ENCODE measurements at places on chromosomes 1 and 21. TPM values are rescaled to one million over a fixed set of nuclear protein-coding genes. Genes with fewer than 3 reads are reported as not detected.

GRCh38 chr21:25934771-25935224, 200.0 kb downstream of the GABPA start:
- no peaks in the 10 kb centered on the region for H3K27me3 ChIP-seq
- DNase-seq: no peak
- peak overlapping the region; percentile 45 for H3K27ac ChIP-seq
- no peaks in the 10 kb centered on the region for H3K36me3 ChIP-seq
- H3K4me3 ChIP-seq: no peak overlapping the region
- H3K4me1 ChIP-seq: peaks cover 15% of the 10 kb centered on the region

- H3K27me3 ChIP-seq: peaks cover 43% of the 10 kb centered on the region
- H3K36me3 ChIP-seq: no peaks in the 10 kb centered on the region
- H3K4me3 ChIP-seq: peak within 1 kb of the TSS; percentile 87
- peak; percentile 97 for DNase-seq
- no peak within 1 kb of the TSS for H3K27ac ChIP-seq
Measured at GRCh38 chr1:9823943-9824701, at the start of gene CLSTN1. Gene CLSTN1 (minus strand): TSS chr1:9823965. CDS start chr1:9823733, 232 bp downstream.

DNA sequence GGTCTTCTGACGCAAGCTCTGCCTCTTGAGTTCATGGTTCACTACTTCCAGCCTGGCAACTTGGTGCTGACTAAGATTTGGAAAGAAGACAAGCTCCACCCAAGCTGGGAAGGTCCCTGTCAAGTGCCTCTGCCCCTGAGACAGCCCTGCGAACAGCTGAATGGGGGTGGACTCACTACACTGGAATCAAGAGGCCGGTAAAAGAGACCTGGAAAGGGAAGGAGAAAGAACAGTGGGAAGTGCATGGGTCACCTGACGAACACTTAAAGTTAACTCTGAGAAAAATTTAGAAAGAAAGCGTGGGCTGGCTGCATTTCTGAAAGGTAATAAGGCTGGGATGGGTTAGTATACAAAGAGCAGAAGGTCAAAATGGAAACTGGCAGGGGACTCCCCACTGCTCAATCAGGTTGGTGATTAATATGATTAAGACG, 26.1 kb upstream of the ZNF496 start:
- H3K36me3 ChIP-seq: no peaks in the 10 kb centered on the region
- no peaks in the 10 kb centered on the region for H3K27me3 ChIP-seq
- peaks cover 18% of the 10 kb centered on the region for H3K4me1 ChIP-seq
- H3K27ac ChIP-seq: no peak overlapping the region

- no peaks in the 10 kb centered on the region for H3K27me3 ChIP-seq
- no peaks in the 10 kb centered on the region for H3K4me1 ChIP-seq
- DNase-seq: no peak
- no peaks in the 10 kb centered on the region for H3K36me3 ChIP-seq
- H3K4me3 ChIP-seq: no peak overlapping the region
- no peak overlapping the region for H3K27ac ChIP-seq
Measured at GRCh38 chr21:45613881-45614280, 29.6 kb upstream of the PCBP3 start.

DNA sequence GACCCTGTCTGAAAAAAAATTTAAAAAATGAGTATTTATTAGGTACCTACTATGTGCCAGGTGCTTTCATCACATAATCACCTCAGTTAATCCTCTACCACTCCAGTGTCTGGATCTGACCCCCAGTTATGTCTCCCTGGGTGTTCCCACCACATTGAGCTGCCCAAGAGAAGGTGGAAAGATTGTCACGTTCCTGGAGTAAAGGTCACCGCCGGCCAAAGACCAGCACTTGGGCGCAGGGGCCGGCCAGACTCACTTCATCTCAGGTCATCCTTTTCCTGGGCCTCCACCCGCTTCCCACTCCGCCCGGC, 714 bp downstream of the PYCR2 start:
- H3K4me3 ChIP-seq: peak overlapping the region; percentile 93
- peaks cover 24% of the 10 kb centered on the region for H3K4me1 ChIP-seq
- H3K27me3 ChIP-seq: no peaks in the 10 kb centered on the region
- peaks cover 34% of the 10 kb centered on the region for H3K36me3 ChIP-seq
- no peak for DNase-seq
- peak overlapping the region; percentile 98 for H3K27ac ChIP-seq

DNA sequence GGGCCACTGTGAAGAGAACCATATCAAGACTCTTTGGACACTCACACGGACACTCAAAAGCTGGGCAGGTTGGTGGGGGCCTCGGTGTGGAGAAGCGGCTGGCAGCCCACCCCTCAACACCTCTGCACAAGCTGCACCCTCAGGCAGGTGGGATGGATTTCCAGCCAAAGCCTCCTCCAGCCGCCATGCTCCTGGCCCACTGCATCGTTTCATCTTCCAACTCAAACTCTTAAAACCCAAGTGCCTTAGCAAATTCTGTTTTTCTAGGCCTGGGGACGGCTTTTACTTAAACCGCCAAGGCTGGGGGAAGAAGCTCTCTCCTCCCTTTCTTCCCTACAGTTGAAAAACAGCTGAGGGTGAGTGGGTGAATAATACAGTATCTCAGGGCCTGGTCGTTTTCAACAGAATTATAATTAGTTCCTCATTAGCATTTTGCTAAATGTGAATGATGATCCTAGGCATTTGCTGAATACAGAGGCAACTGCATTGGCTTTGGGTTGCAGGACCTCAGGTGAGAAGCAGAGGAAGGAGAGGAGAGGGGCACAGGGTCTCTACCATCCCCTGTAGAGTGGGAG, 36.3 kb upstream of the TDRD10 start:
- H3K4me3 ChIP-seq: no peak overlapping the region
- H3K27ac ChIP-seq: no peak overlapping the region
- no peaks in the 10 kb centered on the region for H3K4me1 ChIP-seq
- H3K36me3 ChIP-seq: no peaks in the 10 kb centered on the region
- DNase-seq: no peak

DNA sequence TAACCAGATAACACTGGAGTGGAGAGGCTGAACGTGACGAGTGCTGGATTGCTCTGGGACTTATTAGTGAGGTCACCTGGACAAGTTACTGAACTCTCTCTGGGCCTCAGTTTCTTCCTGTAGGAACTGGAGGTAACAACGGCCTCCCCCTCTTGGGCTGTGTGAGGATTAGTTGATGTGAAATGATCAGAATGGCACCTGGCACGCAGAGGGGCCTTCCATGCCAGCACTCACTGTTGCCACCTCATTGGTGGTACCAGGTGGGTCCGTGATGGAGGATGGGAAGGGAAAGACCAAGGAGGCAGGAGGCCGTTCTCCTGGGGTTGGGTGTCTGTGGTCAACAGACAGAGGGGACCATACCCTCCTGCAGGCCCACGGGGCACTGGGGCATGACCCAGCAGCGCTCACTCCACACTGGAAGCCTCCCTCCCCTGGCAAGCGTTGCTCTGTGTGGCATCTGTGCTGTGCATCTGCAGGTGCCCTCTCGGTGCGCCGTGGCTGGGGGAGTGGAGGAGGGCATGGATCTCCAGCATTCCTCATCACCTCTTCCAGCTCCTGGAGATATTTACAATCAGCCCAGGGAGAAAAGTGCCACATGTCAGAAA, 349.5 kb upstream of the VAMP3 start:
- H3K4me1 ChIP-seq: 0 out of 2 replicates have a peak, but pooled peaks cover 5% of the 10 kb centered on the region
- no peaks in the 10 kb centered on the region for H3K27me3 ChIP-seq
- DNase-seq: no peak
- H3K36me3 ChIP-seq: no peaks in the 10 kb centered on the region
- no peak overlapping the region for H3K4me3 ChIP-seq
- H3K27ac ChIP-seq: no peak overlapping the region

DNA sequence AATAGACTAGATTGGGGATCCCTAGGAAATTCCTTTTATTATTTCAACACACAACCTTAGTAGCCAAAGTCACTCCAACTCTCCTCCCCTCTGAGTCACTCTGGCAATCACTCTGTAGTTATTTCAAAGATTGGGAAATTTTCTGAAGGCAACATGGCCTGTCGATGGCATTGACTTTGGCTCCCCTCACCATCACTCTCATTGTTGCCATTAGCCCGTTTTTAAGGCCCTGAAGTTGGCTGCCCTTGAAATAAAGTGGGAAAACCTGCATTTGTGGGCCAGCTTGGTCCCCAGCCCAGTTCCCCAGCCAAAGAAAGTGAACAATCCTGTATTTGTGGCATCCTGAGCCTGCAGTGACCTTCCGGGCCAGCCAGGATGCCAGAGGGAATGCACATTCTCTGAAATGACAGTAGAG, 52.5 kb downstream of the CDC7 start:
- no peak overlapping the region for H3K27ac ChIP-seq
- no peaks in the 10 kb centered on the region for H3K4me1 ChIP-seq
- no peak overlapping the region for H3K4me3 ChIP-seq
- H3K36me3 ChIP-seq: no peaks in the 10 kb centered on the region

- peak; percentile 91 for DNase-seq
- H3K27ac ChIP-seq: no peak overlapping the region
- H3K36me3 ChIP-seq: no peaks in the 10 kb centered on the region
- no peak overlapping the region for H3K4me3 ChIP-seq
Measured at GRCh38 chr1:36609241-36610027, 126.7 kb upstream of the CSF3R start.

GRCh38 chr1:229364207-229365065, 21.6 kb upstream of the CCSAP start:
- no peak overlapping the region for H3K27ac ChIP-seq
- no peak for DNase-seq
- H3K4me1 ChIP-seq: peaks cover 15% of the 10 kb centered on the region
- no peaks in the 10 kb centered on the region for H3K36me3 ChIP-seq
- H3K27me3 ChIP-seq: no peaks in the 10 kb centered on the region

DNA sequence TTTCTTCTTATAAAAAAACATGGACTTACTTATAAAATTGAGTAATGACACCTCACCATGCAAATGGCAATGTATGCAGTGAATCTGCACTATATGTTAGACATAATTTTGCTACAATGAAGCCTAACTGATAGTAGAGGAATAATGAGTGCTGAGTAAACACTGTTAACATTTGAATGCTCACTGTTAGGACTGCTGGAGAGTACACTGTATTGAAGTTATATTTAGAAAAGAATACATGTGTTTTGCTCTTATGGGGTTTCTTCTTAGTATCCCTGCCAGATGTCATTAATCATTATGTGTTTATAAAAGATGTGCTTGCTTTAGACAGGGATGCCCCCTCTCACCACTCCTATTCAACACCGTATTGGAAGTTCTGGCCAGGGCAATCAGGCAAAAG, 111.1 kb upstream of the ZP4 start:
- peaks cover 19% of the 10 kb centered on the region for H3K4me1 ChIP-seq
- no peaks in the 10 kb centered on the region for H3K36me3 ChIP-seq
- H3K4me3 ChIP-seq: no peak overlapping the region

DNA sequence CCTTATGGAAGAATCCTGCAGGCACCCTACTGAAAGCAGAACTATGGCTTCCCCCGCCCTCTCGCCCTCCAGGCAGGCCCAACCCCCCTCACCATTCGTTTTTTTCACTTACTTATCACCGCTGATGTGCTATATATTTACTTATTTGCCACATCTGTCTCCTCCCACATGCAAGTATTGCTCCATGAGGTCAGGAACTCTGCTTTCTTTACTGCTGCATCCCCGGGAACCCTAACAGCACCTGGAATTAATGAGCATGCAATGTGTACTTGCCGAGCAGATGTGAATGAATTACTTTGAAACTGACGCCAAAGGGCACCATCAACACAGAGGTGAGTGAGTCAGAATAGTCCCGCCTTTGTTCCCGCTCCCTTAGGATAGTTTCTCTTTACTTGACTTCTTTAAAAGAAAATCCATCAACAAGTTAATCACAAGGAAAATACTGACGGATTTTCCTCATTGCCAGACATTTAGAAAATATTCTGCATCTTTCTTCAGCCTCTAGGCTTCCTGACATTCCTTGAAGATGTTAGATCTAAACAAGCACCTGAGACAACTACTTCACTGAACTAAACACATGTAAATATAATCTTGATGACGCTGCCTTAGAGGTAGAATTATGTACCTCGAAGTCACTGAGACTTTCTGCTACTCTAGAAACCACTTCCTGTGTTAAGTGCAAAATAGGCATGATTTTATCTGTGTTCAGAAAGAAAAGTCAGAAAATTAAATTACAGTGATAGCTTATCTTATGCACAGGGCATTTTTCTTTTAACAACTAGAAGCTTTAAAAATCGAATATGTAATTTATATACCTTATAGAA, 17.5 kb upstream of the RAB4A start:
- H3K27me3 ChIP-seq: no peaks in the 10 kb centered on the region
- no peak overlapping the region for H3K4me3 ChIP-seq
- H3K27ac ChIP-seq: peak overlapping the region; percentile 2
- H3K4me1 ChIP-seq: peaks cover 30% of the 10 kb centered on the region
- DNase-seq: peak; percentile 47

GRCh38 chr21:28908351-28908750, 84.3 kb downstream of the LTN1 start:
- H3K27ac ChIP-seq: no peak overlapping the region
- no peaks in the 10 kb centered on the region for H3K27me3 ChIP-seq
- no peaks in the 10 kb centered on the region for H3K36me3 ChIP-seq

- H3K4me1 ChIP-seq: peaks cover 5% of the 10 kb centered on the region
- DNase-seq: no peak
- no peaks in the 10 kb centered on the region for H3K27me3 ChIP-seq
- no peak overlapping the region for H3K27ac ChIP-seq
- no peaks in the 10 kb centered on the region for H3K36me3 ChIP-seq
Measured at GRCh38 chr1:57222307-57222706, 201.6 kb downstream of the DAB1 start.

GRCh38 chr1:100720101-100720500, 559 bp downstream of the VCAM1 start:
- H3K27ac ChIP-seq: no peak overlapping the region
- no peak overlapping the region for H3K4me3 ChIP-seq
- H3K4me1 ChIP-seq: no peaks in the 10 kb centered on the region
- H3K36me3 ChIP-seq: no peaks in the 10 kb centered on the region
- H3K27me3 ChIP-seq: no peaks in the 10 kb centered on the region

GRCh38 chr1:220425852-220426251, 102.1 kb upstream of the MARK1 start:
- H3K36me3 ChIP-seq: no peaks in the 10 kb centered on the region
- DNase-seq: no peak
- H3K4me3 ChIP-seq: no peak overlapping the region
- no peak overlapping the region for H3K27ac ChIP-seq

DNA sequence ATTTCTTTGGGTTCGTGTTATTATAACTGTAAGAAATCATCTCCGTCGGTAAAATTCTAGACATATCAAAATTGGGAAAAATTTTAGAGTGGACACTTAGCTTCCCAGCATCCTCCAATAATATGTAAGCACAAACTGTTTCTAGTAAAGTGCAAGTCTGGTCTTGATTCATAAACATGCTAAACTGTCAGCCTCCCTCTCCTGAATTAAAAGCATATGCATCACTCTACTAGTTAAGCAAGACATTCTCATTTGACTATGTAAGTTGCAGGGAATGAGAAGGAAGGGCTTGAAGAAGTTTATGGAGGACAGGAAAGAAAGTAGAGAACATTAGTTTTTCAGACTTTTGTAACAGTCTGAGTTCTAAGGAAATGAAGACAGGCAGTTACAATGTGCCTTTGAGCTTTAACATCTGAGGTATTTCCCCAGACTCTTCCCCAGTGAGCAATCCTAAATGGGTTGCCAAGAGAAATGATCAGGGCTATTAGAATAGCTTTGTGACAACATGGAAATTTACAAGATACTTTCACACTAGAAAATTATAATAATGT, 90.0 kb downstream of the TYW3 start:
- no peaks in the 10 kb centered on the region for H3K27me3 ChIP-seq
- no peak for DNase-seq
- H3K36me3 ChIP-seq: no peaks in the 10 kb centered on the region
- H3K27ac ChIP-seq: no peak overlapping the region
- no peak overlapping the region for H3K4me3 ChIP-seq
- no peaks in the 10 kb centered on the region for H3K4me1 ChIP-seq

POU3F1 gene
- total RNA-seq: 8.6 TPM

TMIGD3 gene
- total RNA-seq: not detected

KCND3 gene
- total RNA-seq: 0.10 TPM

AGT gene
- total RNA-seq: not detected

AMY2A gene
- not detected for total RNA-seq

KRTAP19-1 gene
- total RNA-seq: not detected

OR11L1 gene
- total RNA-seq: not detected

VSIG8 gene
- total RNA-seq: not detected

SYT11 gene
- total RNA-seq: 15.9 TPM

All from GM23338 (cell line).